ENCODE measurements at places on chromosomes 7 and 10.

DNA sequence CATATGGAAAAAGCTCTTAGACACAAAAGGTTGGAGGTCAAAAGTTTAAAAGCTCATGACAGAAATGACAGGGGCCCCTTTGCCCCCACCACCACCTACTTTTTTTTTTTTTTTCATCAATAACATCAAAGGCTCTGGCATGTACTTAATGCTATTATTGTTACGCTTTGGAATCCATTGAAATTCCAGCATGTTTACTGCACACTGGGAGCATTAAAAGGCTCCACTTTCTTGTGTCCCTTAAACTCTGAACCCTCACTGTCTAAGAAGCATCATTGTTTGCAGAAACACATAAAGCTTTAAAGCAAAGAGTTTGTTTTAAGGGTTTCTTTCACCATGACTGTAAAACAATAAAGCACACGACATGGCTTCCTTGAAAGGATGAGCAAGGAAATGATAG lies 149.4 kb downstream of the GLI3 start:
- DNase-seq: no peak

- DNase-seq: no peak
Observed at GRCh38 chr10:34041871-34042270, 707.4 kb upstream of the NRP1 start.

- no peak for DNase-seq
Observed at GRCh38 chr7:136275794-136276193, 298.6 kb upstream of the MTPN start.

- DNase-seq: no peak
Observed at GRCh38 chr7:7104971-7105370, 77.4 kb upstream of the C1GALT1 start.

- no peak for DNase-seq
Observed at GRCh38 chr10:124872681-124873080, 69.2 kb upstream of the ZRANB1 start.

DNA sequence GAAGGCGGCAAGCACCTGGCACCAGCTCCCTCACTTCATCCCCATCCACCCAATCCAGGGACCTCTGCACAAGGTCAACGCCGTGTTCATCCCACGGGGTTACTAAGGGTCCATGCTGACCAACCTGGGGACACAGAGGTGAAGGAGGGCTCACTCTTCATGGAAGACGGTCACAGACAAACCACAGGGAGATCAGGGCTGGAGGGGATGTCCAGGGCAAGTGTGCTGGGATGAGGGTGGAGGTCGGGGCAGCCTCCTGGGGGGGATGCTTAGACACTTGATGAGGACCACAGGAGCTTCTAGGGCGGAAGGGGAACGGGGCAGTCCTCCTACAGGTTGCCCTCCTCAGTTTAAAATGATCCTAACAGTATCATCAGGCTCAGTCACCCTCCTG lies 46.7 kb downstream of the FAM53B start:
- DNase-seq: no peak

DNA sequence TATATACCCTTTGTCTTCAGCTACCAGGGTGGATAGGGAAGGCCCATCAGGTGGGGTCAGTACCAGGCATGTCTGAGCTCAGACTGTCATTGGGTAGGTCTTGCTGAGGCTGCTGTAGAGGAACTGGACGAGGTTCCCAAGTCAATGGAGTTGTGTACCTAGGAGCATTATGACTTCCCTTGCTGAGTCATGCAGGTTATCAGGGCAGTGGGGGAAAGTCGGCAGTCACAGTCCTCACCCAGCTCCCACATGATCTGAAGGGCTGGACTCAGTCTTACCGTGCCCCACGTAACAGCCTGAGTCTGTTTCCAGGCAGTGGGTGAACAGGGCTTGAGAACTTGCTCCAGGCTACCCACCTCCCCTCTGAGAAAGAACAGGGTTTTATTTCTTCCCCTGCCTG lies 260.8 kb upstream of the COBL start:
- no peak for DNase-seq

GRCh38 chr7:73570521-73570920 lies 7.9 kb downstream of the TBL2 start:
- no peak for DNase-seq

DNA sequence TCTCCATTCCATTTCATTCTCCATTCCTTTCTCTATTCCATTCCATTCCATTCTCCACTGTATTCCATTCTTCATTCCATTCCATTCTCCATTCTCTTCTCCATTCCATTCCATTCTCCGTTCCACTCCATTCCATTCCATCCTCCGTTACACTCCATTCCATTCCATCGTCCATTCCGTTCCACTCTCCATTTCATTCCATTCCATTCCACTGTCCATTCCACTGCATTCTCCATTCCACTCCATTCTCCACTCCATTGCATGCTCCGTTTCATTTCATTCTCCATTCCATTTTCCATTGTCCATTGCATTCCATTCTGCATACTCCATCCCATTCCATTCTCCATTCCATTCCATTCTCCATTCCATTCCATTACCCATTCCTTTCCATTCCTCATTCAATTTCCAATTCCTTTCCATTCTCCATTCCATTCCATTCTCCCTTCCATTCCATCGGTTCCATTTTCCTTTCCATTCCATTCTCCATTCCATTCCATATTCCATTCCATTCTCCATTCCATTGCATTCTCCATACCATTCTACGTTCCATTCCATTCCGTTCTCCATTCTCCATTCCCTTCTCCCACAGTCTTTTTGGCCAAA lies 78.3 kb downstream of the NSUN6 start:
- no peak for DNase-seq
